MM.1S (cell line): ENCODE measurements at places on chromosomes 1 and 21.

DNA sequence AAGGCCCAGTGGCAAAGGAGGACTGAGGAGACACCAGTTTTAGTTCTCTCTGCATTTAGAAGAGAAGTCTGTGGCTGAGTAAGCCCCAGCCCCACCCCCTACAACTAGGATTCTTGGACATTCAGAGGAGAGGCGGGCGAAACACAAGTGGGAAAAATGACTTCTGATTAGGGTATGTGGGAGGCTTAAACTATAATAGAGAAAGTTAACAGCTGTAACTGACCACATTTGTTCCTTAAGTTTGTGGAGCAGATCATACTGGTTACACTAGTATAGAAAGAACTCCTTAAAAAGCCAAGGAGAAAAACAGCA is 11.2 kb upstream of the TRIM33 start:
- DNase-seq, result no peak

DNA sequence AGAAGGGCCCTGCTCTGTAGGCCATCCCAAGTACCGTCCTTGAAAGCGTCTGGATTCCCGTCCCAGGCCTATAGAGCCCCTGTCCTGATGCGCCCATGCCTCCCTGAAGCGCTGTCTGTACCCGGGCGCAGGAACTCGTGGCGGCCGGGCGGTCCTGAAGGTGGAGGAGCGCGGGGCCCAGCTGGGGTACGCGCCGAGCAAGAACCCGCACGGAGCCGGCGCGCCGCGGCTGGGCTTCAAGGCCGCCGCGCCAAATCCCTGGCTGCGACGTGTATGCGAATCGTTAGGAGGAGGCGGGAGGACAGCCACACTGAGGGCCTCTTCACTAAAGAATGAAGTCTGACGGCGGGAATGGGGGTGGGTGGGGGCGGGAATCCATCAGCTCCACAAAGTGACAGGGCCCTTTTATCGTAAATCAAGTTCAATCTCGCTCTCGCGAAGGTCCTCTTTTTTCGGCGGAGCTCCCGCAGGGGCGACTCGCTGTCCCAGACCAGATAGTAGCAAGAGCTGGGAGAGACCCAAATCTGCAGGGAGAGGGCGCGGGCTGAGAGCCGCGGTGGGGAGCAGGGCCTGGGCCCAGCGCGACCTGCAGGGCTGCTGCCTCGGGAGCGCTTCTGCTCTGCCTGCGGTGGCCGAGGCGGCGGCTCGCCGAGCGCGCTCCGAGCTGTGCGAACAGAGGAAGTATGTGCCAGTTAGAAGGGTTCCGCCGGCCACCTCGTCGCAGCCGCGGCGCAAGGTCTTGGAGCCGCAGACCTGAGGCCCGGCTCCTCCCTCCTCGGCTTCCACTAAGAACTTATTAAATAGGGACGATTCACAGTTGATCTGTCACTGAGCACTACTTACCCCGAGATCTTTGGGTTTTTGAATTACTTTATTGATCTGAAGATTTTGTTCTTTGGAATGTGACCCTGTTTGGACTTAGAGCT is 10.4 kb downstream of the BARHL2 start:
- DNase-seq, result no peak

DNA sequence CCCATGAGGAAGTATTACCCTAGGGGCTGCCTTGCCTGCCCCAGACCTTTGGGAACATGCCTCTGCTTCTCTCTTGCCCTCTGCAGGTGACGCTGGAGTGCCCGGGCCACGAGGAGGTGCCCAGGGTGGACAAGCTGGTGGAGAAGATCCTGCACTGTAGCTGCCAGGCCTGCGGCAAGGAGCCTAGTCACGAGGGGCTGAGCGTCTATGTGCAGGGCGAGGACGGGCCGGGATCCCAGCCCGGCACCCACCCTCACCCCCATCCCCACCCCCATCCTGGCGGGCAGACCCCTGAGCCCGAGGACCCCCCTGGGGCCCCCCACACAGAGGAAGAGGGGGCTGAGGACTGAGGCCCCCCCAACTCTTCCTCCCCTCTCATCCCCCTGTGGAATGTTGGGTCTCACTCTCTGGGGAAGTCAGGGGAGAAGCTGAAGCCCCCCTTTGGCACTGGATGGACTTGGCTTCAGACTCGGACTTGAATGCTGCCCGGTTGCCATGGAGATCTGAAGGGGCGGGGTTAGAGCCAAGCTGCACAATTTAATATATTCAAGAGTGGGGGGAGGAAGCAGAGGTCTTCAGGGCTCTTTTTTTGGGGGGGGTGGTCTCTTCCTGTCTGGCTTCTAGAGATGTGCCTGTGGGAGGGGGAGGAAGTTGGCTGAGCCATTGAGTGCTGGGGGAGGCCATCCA is 7.8 kb upstream of the HTR6 start:
- no peak for DNase-seq

DNA sequence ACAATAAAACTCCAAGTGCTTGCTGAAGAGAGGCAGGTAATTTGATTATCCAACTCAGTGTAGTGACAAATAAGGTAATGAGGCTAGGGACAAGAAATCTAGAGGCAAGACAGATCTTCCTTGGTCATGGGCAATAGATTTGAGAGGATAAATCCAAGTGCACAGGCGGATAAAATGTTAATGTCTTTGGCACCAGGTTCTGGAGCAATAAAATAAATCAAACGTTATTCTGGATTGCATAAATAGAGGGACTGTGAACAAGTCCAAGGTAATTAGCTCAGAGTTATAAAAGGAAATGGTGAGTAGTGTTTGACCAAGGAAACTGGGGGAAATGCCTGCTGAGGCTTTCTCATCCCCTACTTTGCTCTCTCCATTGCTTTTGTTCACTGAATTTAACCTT is 329.3 kb upstream of the PROX1 start:
- no peak for DNase-seq

DNA sequence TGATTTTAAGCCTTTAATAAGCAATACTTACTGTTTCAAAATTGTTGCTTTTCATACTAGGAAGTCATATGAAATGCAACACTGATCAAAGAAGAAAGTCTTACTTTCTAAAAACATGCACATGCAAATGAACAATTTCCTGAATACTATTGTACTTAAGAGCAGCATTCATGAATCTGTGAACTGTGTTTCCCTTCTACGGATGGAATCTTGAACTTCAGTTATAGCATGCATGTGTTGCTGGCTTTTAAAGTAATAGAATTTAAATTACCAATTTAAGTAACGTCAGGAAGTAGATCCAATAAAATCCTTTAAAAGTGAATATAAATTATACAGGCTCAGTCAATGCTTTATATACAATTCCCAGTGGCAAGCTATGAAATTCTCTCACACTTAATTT is 348.9 kb downstream of the KCNT2 start:
- DNase-seq, result no peak

DNA sequence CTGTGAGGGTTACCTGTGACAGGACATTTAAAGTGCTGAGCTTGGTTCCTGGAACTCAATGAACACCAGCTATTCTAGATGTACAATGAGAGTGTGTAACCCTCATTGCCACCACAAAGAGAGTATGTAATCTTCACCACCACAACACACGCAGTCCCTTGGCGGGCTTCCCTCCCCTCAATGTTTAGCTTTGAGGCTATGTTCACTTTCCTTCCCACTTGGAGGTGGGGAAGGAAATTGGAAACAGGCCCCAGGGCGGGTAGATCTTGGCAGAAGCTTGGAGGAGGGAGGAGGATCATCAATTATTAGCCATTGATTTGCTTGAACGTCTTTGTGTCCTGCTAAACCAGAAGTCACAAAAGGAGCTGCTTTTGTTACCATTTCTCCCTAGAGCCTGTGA is 8.3 kb upstream of the COL16A1 start:
- no peak for DNase-seq

DNA sequence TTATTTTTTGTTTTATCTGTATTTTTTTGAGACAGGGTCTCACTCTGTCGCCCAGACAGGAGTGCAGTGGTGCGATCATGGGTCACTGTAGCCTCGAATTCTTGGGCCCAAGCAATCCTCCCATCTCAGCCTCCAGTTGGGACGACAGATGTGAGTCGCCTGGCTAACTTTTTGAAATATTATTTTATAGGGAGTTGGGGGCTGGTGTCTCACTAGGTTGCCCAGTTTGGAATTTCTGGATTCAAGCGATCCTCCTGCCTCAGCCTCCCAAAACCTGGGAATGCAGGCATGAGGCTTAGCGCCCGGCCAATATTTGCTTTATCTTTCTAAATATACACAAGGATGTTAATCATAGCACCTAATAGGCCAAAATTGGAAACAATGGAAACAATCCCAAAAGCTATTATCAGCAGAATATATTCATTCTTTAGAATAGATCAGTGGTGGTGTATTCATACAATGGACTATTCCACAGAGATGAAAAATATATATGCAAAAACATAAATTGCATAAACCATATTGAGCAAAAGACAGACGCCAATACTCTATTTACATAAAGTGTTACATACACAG is 55.9 kb downstream of the DAP3 start:
- DNase-seq, result no peak

- DNase-seq, result no peak
These were observed 40.2 kb downstream of the RASAL2 start for GRCh38 chr1:178134061-178134460.

GRCh38 chr1:179091691-179092165 is 9.9 kb downstream of the TOR3A start:
- no peak for DNase-seq
